ENCODE measurements at places on chromosomes 2 and 18. TPM values are rescaled to one million over a fixed set of nuclear protein-coding genes. Genes with fewer than 3 reads are reported as not detected.

The ZC3H15 gene
- 88.7 TPM for polyA plus RNA-seq

The VWA3B gene
- polyA plus RNA-seq: 1.3 TPM

The GREB1 gene
- 9.8 TPM for polyA plus RNA-seq

The ERFE gene
- polyA plus RNA-seq: 9.5 TPM

The DYNAP gene
- 0.12 TPM for polyA plus RNA-seq

The RRM2 gene
- polyA plus RNA-seq: not detected

The ASXL3 gene
- 8.5 TPM for polyA plus RNA-seq

The GPR45 gene
- not detected for polyA plus RNA-seq

The MAP4K3 gene
- polyA plus RNA-seq: 31.5 TPM

The RGPD3 gene
- 0.09 TPM for polyA plus RNA-seq

The MYCN gene
- polyA plus RNA-seq: 7.4 TPM

Data from muscle of arm (tissue), 14 donors.